ENCODE measurements at places on chromosomes 7 and 10.

- no peak for DNase-seq
Measured at GRCh38 chr7:132498319-132498718, 78.0 kb downstream of the PLXNA4 start.

DNA sequence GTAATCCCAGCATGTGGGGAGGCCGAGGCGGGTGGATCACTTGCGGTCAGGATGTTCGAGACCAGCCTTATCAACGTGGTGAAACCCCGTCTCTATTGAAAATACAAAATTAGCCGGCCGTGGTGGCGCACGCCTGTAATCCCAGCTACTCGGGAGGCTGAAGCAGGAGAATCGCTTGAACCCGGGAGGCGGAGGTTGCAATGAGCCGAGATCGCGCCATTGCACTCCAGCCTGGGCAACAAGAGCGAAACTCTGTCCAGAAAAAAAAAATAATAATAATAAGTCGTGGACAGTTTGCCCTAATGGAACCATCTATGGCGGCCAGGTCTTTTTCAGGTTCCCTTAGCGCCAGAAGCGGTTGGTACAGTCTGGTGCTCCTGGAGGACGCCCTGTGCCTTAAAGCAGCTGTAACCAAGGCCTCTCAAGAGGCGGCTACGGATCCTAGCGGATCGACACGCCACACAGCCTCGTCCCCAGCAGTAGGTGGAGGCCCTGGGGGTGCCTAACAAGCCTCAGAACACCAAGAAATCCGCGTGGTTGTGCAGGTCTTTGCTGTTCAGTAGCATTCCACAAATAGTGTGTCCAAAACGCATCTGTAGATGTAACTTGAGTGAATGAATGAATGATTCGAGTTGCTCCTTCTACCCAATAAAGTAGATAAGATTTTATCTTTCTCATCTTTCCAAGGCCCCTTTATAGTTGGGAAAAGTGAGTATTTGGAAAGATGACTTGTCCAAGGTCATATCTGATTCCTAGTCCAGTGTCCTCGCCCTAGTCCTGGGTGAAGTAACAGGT, 982 bp downstream of the PGAM1 start:
- no peak for DNase-seq

GRCh38 chr10:71126432-71126831, 85.9 kb upstream of the UNC5B start:
- DNase-seq = no peak

DNA sequence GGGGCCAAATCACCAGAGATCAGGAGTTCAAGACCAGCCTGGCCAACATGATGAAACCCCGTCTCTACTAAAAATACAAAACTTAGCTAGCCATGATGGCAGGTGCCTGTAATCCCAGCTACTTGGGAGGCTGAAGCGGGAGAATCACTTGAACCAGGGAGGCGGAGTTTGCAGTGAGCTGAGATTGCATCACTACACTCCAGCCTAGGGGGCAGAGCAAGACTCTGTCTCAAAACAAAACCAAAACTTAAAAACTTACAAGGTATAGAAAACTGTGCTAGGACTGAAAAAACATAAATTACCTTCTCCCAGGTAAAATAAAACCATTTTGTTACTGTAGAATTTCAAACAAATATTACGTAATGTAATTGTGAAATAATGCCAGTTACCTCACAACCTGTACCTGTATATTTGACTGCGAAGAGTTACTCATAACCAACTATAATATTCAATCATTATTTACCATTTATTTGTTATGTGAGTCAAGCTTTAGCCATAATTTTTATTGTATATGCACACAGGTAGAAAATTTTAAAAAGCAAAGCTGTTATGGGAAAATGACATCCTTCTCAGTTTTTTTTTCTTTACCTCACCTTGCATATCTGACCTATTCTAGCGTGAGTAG, 180.9 kb downstream of the SEMA3A start:
- DNase-seq = no peak

DNA sequence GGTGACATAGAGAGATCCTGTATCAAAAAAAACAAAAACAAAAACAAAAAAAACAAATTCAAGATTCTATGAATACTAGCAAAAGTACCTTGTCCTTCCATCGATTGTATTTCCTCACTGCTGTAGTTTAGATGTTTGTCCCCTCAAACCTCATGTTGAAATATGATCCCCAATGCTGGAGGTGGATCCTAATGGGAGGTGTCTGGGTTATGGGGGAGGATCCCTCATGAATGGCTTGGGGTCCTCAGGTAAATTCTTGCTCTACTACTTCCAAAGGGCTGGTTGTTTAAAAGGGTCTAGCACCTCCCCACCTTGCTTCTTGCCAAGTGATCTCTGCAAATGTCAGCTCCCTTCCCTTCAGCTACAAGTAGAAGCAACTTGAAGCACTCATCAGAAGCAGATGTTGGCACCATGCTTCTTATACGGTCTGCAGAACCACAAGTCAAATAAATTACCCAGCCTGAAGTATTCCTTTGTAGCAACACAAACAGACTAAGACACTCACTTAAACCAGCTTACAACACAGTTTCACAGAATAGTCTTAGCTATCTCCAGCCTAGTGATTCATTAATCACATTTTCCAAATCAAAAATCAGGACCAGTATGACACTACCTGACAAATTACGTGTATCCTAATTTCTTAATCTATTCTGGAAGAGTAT, 20.7 kb downstream of the ABI1 start:
- DNase-seq = no peak

- no peak for DNase-seq
Measured at GRCh38 chr10:17785276-17785930, 23.7 kb upstream of the MRC1 start.

GRCh38 chr7:38186593-38187314, 8.7 kb downstream of the STARD3NL start:
- DNase-seq = no peak

Measured in CD4-positive, alpha-beta memory T cell (primary cell).